ENCODE measurements at places on chromosomes 12 and 14.

DNA sequence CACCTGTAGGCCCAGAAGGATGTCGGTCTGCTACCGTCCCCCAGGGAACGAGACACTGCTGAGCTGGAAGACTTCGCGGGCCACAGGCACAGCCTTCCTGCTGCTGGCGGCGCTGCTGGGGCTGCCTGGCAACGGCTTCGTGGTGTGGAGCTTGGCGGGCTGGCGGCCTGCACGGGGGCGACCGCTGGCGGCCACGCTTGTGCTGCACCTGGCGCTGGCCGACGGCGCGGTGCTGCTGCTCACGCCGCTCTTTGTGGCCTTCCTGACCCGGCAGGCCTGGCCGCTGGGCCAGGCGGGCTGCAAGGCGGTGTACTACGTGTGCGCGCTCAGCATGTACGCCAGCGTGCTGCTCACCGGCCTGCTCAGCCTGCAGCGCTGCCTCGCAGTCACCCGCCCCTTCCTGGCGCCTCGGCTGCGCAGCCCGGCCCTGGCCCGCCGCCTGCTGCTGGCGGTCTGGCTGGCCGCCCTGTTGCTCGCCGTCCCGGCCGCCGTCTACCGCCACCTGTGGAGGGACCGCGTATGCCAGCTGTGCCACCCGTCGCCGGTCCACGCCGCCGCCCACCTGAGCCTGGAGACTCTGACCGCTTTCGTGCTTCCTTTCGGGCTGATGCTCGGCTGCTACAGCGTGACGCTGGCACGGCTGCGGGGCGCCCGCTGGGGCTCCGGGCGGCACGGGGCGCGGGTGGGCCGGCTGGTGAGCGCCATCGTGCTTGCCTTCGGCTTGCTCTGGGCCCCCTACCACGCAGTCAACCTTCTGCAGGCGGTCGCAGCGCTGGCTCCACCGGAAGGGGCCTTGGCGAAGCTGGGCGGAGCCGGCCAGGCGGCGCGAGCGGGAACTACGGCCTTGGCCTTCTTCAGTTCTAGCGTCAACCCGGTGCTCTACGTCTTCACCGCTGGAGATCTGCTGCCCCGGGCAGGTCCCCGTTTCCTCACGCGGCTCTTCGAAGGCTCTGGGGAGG is at the start of gene LTB4R:
TSS of gene LTB4R (plus strand) at position 857 of the 959 bp plus-strand sequence. CDS start 4,150 bp downstream, outside the sequence.
- DNase-seq: peak; percentile 87

DNA sequence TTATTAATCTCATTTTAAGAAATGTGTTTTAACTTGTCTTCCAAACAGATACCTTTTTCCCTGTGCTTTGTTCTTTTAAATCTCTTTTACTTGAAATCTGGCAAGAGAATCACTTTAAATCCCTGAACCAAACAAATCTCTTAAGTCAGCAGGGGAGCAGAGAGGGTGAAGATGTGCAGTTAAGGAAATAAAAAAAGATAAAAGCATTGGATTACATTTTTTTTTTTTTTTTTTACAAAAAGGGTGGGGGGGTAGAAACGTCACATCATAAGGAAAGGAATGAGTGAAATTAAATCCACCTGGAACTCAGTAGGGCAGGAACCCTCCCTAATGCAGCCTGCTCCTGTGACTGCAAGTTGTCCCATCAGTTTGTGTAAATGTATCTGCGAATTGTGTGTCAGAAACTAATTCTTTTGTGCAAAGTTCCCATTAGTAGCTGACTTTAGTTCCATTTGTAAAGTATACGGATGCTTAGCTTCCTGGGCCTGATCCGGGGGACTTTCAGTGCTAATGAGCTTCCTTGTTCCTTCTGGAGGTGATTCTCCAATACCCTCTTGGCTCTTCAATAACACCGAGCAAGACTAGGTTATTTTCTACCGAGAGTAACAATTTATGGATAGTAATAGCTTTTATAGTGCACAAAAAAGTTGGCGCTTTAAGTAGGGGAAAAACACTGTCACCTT is 1.5 kb downstream of the TTC6 start:
- DNase-seq: no peak

DNA sequence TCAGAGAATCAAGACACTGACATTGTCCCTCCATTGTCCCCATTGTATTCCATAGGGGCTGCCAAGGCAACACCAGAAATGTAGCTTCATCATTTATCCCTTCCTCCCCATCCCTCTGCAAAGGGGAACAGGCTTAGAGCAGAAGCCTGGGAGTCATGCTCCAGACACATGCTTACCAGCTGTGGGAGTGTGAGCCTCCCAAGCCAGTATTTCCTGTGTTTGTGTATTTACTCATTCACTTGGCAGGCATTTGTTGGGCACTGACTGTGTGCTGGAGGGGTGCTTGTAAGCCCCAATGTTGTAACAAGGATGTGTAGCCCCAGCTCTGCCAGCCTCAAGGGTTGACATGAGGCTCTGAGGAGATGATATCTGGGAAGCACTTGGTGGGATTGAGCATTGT is 46.0 kb upstream of the TCL1A start:
- DNase-seq: no peak

- no peak for DNase-seq
Measured at GRCh38 chr12:100216337-100216736, 15.7 kb downstream of the ACTR6 start.

GRCh38 chr14:75566321-75566720 is 12.1 kb upstream of the FLVCR2 start:
- DNase-seq: no peak

DNA sequence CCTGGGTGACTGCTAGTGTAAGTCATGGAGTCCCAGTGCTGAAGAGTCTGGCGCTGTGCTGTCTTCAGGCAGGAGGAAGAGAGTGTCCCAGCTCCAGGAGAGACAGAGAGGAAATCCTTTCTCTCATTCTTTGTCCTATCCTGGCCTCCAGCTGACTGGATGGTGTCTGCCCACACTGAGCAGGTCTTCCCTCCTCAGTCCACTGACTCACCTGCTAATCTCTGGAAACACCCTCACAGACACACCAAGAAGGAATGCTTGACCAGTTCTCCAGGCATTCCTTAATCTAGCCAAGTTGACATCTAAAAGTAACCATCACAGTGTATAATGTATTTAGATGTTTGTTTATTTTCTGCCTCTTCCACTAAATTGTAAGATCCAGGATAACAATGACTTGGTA is 53.9 kb downstream of the EMP1 start:
- DNase-seq: no peak

GRCh38 chr12:13770576-13770975 is 210.8 kb downstream of the GRIN2B start:
- no peak for DNase-seq

- DNase-seq: no peak
Measured at GRCh38 chr12:64568298-64568697, 42.0 kb upstream of the RASSF3 start.

- no peak for DNase-seq
Measured at GRCh38 chr12:1929985-1930802, 11.7 kb upstream of the CACNA2D4 start.

GRCh38 chr12:6425590-6426531 is 18.9 kb upstream of the CD27 start:
- no peak for DNase-seq

DNA sequence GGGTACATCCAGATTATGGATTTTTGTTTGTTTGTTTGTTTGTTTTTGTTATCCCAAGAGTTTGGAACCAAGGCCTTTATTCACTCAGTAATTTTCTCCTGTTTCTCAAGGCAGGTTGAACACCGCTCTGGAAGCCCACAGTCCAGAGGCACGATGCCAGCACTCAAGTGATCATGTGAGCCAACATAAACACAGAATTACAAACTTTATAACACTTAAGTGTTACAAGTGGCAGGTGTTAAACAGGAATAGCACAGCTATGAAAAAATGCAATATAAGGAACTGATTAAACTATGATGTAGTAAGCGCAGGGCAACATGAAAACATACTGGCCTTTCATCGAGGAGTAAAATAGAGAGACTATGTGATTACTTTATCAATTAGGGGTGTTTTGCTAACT is 1885.8 kb upstream of the SEL1L start:
- no peak for DNase-seq

- peak; percentile 41 for DNase-seq
Measured at GRCh38 chr14:104597576-104597975, 7.0 kb downstream of the TMEM179 start.

DNA sequence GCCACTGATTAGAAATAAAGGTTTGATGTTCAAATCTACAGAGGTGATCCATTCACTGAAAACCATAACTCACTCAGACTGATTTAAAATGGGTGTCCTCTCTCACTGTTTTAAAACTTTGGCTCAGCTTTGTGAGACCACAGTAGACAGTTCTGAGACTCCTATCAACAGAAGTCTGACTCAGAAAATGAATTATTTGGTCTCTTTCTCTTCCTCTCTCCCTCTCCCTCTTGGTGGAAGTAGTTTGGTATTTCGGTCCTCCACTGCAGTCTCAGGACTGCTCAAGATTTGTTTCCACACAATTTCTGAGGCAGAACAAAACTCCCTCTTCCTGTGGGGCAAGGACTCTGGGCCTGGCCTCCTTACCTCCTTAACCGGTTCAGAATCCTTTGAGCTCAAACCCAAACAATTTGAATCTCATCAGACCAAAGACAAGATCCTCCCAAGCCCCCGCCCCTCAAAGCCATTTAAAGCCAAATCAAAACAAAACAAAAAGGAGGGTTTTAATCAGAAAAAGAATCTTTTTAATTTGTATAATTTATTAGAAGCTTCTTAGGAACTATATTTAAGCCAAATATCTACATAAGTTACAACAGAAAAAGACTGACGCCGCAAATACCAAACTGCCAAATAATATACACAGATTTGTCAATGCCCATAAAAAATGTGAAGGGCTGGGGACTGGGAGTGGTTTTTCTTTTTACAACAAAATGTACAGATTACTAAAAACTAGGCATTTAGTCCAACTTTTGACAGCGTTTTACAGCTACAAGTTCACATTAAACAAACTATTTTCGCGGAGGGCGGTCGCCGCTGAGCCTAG is 3.9 kb downstream of the NKX2-1 start:
- DNase-seq: no peak

GRCh38 chr14:34099635-34100034 is 148.8 kb upstream of the EGLN3 start:
- DNase-seq: no peak

DNA sequence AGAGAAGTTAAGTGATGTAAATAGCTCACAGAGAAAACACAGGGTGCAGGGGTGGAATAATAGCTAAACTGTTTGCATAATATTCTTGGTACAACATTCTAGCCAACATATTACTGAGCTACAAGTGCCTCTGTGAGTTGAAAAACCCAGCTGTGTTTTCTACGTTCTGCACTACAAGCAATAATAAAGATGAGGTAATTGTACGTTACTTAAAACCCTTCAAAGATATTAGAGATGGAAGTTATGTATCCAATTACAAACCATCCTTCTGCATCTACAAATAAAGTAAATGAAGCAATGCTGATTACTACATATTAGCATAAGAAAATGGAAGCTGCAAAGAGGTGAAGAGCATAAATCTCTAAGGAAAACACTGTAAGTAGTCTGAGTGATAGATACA is 271.4 kb downstream of the SSPN start:
- no peak for DNase-seq

- no peak for DNase-seq
Measured at GRCh38 chr12:44367916-44368315, 508.2 kb downstream of the NELL2 start.

GRCh38 chr12:76340680-76341435 is 7.4 kb downstream of the BBS10 start:
- no peak for DNase-seq

GRCh38 chr12:110829308-110829707 is 17.5 kb upstream of the CCDC63 start:
- no peak for DNase-seq

DNA sequence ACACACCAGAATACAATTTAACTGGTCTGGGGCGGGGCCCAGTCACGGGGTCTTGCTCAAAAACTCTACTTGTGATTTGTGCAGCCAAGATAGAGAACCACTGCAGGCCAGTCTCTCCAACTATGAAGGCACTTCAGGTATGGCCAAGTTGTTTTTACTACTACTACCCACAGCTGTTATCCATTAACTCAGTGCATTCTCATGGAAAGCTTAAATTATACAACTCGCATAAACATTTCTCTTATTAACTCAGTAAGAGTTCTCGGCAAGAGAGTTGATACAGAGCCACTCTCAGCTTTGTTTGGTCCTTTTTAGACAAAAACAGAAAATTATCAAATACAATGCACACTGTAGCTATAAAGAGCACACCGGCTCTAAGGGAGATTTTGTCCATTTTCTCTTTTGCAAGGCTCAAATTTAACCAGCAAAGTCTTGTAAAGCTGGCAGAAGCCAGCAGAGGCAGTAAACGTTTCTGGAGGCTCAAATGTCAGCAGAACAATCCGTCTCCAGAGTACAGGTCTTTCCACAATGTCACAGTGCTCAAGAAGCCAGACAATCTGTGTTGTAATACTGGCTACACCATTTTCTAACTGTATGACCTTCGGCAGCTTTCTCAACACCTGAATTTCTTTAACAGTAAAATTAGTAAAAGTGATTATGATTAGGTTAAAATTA is 85.9 kb downstream of the PTGER2 start:
- DNase-seq: no peak

GRCh38 chr12:116142936-116143898 is 134.3 kb downstream of the MED13L start:
- no peak for DNase-seq

DNA sequence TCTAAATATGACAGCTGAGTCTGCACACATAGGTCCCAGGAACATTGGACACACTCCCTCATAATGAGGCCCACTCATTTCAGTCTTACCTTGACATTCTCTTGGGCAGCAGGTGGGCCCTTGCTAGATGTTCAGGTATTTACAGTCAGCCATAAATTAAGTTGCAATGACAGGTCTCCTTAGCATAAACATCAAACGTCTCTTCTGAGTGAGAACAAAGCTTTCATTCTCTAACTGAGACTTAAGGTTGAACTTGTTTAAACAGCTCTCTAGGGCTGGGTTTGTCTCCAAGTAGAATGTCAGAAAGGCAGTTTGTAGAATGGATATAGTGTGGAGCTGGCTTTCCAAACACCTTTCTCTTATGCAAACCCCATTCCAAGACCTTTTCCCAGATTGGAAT is 10.3 kb downstream of the ACVR1B start:
- no peak for DNase-seq

DNA sequence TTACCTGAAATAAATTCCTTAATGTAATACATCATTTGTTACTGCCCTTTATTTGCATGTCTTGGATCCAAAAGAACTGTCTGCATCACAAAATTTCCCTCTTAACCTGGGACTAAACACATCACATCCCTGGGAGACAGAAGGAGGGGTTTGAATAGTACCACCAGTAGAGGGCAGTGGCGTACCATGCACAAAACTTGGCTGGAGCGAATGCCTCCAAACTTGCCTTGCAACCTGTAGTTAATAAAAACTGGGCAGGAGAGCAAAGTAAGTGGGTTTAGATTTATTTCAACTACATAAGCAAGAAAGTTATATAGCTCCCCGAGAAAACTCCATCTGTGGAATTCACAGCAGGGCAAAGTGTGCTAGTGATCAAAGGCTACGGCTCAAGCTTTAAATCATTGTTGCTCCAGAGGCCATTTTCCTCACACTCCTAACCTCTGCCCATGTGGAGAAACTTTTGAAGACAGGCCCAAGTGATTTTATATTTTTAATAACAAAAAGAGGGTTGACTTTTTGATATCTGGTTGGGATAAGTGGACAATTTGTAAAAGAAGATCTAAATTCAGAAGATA is 1176.7 kb upstream of the SEL1L start:
- DNase-seq: no peak

- DNase-seq: peak; percentile 58
Measured at GRCh38 chr14:104844306-104845032, 20.6 kb upstream of the CEP170B start.
